ENCODE measurements at places on chromosomes 4 and X.

- no peak for DNase-seq
These were observed 22.0 kb downstream of the CCNQ start for GRCh38 chrX:153576961-153577360.

DNA sequence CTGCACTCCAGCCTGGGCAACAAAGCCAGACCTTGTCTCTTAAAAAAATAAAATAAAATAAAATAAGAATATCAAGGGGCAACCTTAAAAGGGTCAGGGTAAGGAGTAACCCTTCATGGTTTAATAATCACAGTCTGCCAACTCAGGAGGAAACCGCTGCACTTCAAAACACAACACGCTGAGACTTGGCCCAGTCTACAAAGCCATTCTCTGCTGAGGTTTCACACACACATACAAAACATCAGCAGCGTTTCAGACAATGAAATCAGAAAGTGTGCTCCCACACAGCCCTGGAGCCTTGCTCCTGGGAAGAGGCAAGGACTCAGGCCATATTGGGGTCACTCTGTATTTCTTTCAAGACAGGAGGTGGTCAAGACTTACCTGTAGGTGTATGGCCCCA is 18.3 kb downstream of the SCARB2 start:
- DNase-seq: no peak

GRCh38 chrX:155334486-155335336 is at the start of gene CLIC2:
Gene CLIC2 (minus strand): TSS chrX:155334614. CDS start chrX:155334427, 187 bp downstream.
- no peak for DNase-seq

GRCh38 chrX:153948002-153948466 is 3.6 kb upstream of the RENBP start:
- no peak for DNase-seq

- no peak for DNase-seq
These were observed 112.8 kb upstream of the ATXN3L start for GRCh38 chrX:13432414-13433297.

Data from BE2C (cell line).